Adrenal gland (tissue), 19 donors: ENCODE measurements at places on chromosomes 13 and 19.

GRCh38 chr13:94701313-94702180 is 10.8 kb downstream of the SOX21 start:
- no peak for DNase-seq

DNA sequence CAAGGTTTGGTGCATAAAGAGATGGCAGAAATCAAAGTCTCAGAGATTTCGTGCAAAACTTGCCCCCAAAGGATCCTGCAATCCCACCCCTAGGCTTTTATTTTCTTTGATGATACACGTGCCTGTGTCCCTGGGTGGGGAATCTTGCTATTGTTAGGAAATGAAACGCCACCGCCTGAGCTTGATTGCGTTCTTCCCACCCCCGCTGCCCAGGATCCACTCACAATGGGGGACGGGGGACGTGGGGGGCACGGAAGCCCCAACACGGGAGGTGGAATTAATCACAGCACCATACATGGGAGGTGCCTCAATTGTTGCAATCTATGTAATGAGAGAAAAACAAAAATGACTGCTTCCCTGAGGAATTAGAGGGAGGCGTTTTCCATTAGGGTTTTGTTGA is 39.6 kb downstream of the ZNRF4 start:
- DNase-seq = no peak

DNA sequence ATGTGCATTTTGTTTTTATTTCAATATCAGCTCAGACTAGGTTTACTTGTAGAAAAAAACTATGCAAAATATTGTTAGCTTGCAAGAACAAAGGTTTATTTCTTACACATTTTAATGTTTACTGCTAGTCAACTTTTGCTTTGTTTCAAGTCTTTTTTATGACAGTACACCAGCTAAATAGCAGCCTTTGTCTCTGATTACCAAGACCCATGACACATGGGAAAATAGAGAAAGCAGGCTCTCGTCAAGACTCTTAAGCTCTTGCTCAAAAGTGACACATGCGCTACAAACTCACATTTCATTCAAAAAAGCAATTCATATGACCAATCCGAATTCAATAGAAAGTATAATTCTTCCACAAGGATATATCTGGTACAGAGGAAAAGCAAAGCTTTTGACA is 642.3 kb upstream of the SLITRK1 start:
- DNase-seq = no peak

GRCh38 chr13:21344662-21345176 is 114.4 kb downstream of the ZDHHC20 start:
- DNase-seq = no peak

- DNase-seq = no peak
Measured at GRCh38 chr13:20182231-20182846, 10.4 kb downstream of the GJB2 start.
